NCI-H510A treated with DMSO at 0.1 percent for 48 hours (cell line): ENCODE measurements at places on chromosomes 1 and 21.

DNA sequence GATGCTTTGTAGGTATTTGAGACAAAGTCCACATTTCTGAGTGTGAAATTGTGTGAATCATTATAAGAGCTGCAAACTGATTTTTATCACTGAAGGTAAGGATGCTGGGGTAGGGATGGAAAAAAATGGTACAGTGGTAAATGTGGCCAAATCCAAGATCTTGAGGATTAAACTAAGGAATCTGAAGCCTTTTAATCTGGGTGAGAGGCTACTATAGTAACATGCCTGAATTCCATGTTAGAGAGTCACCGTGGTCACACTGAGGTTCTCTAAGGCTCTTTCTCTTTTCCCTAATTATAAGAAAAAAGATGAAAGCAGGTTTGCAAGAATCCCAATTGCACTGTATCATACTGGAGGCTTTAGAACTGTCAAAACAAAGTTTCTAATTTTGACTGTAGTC, 17.6 kb downstream of the PTGER3 start:
- no peak for DNase-seq

DNA sequence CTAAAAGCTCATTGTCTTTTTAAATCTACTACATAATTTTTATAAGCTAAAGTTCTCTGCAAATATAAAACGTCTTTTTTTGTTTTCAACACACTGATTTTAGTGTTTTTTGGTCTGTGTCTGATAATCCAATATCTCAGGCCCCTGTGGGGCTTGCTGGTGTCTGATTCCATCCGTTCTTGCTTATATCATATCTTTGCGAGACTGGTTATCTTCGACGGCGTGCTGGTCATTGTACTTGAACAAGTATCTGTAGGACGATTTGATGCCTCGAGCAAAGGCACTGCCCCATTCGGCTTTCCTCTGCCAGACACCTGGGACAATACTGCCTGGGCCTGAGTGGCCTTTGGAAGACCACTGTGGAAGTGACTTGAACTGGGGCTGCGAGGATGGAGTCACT, 18.4 kb upstream of the TTLL10 start:
- DNase-seq = no peak

GRCh38 chr1:238787471-238787870, 598.9 kb upstream of the CHRM3 start:
- DNase-seq = no peak

DNA sequence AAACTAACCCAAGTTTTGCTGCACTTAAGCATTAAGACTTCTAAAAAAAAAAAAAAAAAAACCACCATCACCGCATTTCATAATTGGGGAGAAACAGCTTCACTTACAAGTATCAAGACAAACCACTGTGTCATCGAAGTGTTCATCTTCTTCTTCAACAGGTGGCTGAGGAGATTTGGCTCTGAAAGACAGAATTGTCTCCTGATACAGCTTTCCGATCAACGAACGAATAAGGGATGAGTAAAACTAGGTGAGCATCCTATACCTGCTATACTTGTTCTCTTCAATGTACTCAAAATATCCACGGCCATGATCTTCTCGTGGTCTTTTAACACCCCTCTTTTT, 2.0 kb downstream of the HNRNPU start:
- DNase-seq = no peak

DNA sequence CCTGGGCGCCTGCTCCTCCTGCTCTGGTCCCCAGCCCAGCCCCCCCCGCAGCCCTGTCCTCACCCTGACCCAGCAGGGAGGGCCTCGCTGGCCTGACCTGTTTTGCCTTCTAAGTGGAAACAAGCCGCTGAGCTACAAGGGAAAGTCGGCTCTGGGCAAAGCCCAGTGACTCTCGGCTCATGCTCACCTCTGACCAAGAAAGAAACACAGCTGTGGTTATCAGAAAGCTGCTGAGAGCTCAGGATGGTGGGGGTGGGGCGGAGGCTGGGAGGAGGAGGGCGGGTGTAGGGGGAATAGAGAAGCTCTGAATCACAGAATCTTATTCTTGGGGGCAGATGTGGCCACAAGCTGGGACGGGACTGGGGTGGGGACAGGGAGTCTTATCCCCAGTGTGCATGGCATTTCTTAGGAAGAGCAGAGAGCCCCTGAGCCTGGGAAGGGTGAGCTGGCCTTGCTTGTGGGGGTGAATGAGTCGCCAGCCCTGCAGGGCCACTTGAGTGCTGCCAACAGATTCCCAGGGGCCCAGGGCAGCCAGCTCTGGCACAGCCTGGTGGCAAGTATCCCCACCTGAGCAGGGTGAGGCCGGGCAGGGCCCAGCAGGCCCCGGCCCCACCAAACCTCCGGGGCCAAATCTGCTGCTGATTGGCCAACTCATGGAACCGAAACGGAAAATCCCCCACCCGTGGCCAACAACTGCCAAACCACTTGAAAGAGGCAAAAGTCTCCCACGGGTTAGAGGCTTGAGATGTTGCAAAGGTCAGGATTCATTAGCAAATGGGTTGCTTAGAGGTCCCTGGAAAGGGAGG, 120.6 kb downstream of the SPSB1 start:
- peak; percentile 75 for DNase-seq

- DNase-seq = no peak
These were observed 41.0 kb downstream of the TGFBR3 start for GRCh38 chr1:91844862-91845528.

DNA sequence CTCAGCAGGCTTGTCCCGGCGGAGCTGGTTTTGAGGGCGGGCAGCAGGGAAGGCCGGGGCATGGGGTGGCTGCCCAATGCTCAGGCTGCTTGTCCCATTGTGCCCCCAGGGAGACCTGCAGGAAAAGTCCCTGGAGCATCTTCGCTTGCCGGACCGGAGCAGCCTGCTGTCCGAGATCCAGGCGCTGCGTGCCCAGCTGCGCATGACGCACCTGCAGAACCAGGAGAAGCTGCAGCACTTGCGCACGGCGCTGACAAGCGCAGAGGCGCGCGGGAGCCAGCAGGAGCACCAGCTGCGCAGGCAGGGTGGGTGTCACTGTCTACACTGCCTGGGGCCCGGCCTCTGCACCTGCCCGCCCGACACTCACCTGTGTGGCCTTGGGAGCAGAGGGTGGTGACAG, 30.4 kb upstream of the DIP2A start:
- DNase-seq = no peak

GRCh38 chr1:169326956-169327268, 40.7 kb downstream of the NME7 start:
- DNase-seq = no peak

- no peak for DNase-seq
These were observed 117.1 kb upstream of the PTGFR start for GRCh38 chr1:78373676-78374075.

GRCh38 chr1:21042929-21043605, 133.6 kb downstream of the EIF4G3 start:
- no peak for DNase-seq

DNA sequence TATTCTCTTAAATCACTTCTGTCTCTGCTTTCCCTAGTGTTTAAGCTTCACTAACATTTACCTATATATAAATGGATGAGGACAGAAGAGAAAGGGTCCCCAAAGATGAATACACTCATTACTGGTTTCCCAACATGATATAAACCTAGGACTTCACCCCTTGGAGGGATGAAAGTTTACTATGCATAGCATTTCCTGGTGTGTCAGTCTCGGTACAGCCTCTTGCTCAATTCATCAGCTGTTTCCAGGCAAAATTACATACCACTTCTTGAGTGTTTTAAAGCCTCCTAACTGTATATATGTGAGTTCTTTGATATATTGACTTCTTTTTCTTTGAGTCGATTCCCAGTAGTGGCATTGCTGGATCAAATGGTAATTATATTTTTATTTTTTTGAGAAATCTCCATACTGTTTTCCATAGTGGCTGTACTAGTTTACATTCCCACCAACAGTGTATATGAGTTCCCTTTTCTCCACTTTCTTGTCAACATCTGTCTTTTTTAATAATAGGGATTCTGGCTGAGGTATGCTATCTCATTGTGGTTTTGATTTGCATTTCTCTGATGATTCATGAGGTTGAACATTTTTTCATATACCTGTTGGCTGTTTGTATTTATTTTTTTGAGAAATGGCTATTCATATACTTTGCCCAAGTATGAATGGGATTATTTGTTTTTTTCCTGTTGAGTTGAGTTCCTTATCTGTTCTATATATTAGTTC, 259.3 kb upstream of the CACYBP start:
- no peak for DNase-seq
